CD14-positive monocyte (primary cell): ENCODE measurements at places on chromosomes 3 and 15.

GRCh38 chr15:87267798-87268197 lies 988.7 kb downstream of the NTRK3 start:
- no peaks in the 10 kb centered on the region for H3K27me3 ChIP-seq
- no peak for DNase-seq
- no peak overlapping the region for H3K4me3 ChIP-seq
- H3K27ac ChIP-seq: no peak overlapping the region
- no peaks in the 10 kb centered on the region for H3K4me1 ChIP-seq

DNA sequence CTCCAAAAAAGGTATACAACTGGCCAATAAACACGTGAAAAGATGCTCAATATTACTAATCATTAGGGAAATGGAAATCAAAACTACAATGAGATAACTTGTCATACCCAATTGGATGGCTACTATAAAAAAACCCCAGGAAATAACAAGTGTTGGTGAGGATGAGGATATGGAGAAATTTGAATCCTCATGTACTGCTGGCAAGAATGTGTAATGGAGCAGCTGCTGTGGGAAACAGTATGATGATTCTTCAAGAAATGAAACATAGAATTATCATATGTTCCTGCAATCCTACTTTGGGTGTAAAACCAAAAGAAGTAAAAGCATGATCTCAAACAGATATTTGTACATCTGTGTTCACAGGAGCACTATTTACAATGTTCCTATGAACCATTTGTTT lies 67.4 kb downstream of the RPLP1 start:
- H3K27ac ChIP-seq: no peak overlapping the region
- no peaks in the 10 kb centered on the region for H3K36me3 ChIP-seq
- H3K4me3 ChIP-seq: no peak overlapping the region
- H3K4me1 ChIP-seq: peaks cover 14% of the 10 kb centered on the region
- H3K27me3 ChIP-seq: no peaks in the 10 kb centered on the region
- DNase-seq: no peak

GRCh38 chr3:69426967-69427304 lies 41.0 kb upstream of the FRMD4B start:
- H3K4me3 ChIP-seq: no peak overlapping the region
- peaks cover 3% of the 10 kb centered on the region for H3K36me3 ChIP-seq
- H3K27me3 ChIP-seq: no peaks in the 10 kb centered on the region
- no peaks in the 10 kb centered on the region for H3K4me1 ChIP-seq

DNA sequence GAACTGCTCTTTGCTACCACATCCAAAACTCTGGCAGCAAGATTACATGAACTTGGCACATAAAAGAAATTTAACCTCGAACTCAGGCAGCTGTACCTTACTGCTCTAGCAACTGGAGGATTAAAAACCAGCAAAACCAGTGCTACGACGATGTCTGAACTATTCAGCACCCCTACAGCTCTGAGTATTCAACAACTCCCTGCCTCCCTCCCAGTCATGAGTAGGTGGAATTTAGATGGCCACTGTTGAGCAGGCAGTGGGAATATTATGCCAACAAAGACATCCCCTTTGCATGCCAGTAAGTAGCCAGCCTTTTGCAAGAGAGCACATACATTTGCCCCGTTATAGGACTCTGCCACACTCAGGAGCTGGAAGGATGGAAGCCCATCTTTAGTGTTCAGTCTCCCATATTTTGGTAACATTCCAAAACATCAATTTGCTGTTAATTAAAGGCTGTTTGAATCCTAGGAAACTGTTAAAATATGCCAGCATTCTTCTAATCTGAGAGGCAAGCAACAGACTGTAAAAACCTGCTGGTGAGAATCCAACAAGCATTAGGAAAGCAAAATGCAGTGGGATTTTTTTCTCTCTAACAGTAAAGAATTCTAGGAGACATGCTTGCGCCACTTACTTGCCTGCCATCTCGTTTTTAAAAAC lies 85.4 kb downstream of the ZNF385D start:
- no peak overlapping the region for H3K27ac ChIP-seq
- H3K36me3 ChIP-seq: no peaks in the 10 kb centered on the region
- H3K4me1 ChIP-seq: no peaks in the 10 kb centered on the region
